Activated CD8-positive, alpha-beta memory T cell treated with anti-CD3 and anti-CD28 coated beads, Interleukin-2, amount 10 ng/mL, durations not matched to agents 7 days and 5 days (primary cell): ENCODE measurements at places on chromosomes 2 and 18.
A peak's percentile ranks its signal among the peaks of the same experiment; 100 is the strongest.

DNA sequence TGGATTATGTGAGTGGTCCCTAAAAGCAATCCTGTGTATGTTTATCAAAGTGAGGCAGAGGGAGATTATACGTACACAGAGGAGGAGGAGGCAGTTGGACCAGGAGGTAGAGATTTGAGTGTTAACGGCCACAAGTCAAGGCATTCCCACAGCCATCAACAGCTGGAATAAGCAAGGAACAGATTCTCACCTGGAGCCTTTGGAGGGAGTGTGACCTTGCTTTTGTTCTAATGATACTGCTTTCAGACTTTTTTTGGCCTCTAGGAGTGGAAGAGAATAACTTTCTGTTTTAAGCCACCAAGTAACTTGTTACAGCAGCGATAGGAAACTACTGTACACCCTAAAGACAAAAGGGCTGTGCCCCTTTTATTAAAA lies 18.1 kb downstream of the LCLAT1 start:
- no peak for DNase-seq

DNA sequence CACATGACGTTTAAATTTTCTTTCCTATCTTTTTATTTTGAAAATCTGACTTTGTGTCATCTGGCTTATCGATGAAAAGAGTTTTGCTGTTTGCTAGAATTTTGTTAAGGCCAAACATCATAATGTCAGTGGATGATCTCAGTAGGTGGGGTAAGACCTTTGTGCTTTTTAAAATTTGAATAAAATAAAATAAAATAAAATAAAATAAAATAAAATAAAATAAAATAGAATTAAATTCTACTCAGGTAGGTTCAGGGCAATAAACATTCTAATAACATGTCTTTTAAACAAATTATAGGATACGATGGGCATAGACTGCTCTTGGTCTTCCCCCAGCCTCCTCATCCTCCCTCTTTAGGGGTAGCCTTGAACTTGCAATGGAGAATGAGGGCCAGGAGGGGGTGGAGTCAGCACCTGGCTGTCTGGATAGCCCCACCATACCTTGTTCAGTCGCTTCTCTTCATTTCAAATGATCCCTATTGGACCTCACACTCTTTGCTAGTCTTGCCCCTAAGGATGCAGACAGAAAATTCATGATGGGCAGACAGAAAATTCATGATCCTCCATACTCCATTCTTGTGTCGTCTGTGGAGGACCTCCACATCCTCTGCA lies 8.1 kb downstream of the LDLRAD4 start:
- DNase-seq: no peak

GRCh38 chr2:160869411-160869810 lies 290.8 kb upstream of the TANK start:
- no peak for DNase-seq

GRCh38 chr18:36189486-36189885 lies 2.2 kb downstream of the MOCOS start:
- DNase-seq: no peak

GRCh38 chr2:204914708-204915107 lies 369.4 kb downstream of the PARD3B start:
- no peak for DNase-seq

GRCh38 chr2:240303896-240304745 lies 131.3 kb upstream of the GPC1 start:
- peak; percentile 37 for DNase-seq

GRCh38 chr2:191757208-191757607 lies 79.3 kb downstream of the NABP1 start:
- DNase-seq: no peak

DNA sequence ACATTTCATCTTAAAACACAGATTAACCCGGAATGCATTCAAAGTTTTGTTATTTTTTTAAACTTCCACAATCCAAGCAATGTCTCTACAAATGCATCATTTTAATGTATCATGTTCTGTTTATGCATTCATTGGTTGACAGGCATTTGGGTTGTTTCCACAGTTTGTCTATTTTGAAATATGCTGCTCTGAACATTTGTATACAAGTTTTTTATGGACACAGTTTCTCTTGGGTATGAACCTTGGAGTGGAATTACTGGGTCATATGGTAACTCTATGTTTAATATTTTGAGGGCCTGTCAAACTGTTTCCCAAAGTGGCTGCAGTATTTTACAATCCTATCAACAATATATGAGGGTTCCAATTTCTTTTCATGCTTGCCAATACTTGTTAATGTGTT lies 57.3 kb downstream of the GULP1 start:
- DNase-seq: no peak

DNA sequence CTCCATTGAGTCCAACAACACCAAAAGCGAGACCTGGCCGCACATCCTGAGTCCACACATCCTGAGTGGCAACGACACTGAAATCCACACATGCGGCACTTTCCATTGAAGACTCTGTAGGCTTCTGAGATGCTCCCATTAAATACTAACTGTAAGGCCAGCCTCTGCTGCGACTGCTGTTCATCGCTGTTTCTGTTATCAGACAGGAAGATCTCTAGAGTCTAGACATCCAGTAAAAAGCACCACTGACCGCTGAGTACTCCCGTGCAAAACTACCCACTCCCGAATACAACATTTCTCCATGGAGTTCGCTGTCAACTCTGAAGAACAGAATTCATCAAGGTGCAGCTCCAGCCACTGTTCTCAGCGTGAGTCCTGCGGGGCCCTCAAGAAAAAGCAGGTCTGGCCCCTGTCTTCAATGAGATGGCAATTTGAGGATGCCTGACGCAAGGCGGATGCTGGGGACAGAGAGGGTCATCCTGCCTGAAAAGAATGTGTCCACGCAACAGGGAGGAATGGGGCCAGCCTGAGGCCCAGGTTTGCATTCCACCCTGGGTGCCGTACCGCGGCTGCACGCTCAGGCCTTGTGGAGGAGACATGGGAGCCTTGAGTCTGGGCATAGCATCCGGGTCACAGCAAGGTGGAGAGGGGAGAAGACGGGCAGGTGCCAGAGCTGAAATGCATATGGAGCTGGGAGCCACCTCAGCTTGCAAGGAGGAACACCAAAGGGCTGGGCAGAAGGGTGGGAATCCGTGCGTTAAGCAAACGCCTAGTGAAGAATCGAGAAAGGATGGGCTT lies 61.9 kb downstream of the ZNF516 start:
- DNase-seq: no peak

GRCh38 chr2:199590321-199591203 lies 132.8 kb upstream of the SATB2 start:
- DNase-seq: no peak

DNA sequence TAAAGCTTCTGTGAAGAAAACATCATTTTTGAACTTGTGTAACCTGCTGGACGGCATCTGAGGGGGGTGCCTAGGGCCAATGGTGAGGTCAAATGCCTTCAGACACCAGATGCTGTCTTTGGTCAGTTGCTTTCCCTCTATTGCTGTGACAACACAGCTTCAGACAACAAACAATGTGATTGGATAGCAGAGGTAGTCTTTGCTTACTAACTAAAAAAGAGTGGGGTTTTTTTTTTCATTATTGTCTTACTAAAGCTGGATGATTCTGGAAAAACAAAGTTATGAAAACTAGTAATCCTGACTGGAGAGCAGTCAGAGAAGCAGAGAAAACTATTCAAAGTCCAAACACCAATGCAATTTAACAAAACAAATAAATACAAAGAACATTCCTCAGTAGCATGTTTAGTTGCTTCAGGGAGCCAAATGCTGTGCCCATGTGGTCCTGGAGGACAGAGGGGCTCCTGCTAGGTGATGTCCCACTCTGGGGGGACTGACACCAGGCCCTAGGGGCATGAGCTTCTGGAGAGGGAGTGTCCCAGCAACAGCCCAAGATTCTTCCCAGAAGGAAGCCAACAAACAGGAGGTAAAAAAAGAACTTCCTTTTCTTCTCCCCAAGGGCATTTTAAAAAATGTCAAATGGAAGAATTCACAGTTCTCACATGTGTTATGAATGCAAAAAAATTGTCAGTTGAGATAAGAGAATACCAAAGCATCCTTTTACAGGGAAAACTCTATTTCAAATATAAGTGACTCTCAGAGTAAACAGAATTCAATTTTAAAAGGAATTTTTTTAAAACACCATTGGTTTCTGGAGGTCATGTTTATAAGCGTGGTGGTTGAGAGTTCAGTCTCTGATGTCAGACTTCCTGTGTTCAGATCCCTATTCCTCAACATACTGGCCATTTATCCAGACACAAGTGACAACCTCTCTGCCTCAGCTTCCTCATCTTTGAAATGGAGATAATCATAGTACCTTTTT lies 181.1 kb upstream of the PGAP1 start:
- DNase-seq: no peak

- no peak for DNase-seq
Observed at GRCh38 chr2:205235434-205235833, 446.9 kb upstream of the NRP2 start.

DNA sequence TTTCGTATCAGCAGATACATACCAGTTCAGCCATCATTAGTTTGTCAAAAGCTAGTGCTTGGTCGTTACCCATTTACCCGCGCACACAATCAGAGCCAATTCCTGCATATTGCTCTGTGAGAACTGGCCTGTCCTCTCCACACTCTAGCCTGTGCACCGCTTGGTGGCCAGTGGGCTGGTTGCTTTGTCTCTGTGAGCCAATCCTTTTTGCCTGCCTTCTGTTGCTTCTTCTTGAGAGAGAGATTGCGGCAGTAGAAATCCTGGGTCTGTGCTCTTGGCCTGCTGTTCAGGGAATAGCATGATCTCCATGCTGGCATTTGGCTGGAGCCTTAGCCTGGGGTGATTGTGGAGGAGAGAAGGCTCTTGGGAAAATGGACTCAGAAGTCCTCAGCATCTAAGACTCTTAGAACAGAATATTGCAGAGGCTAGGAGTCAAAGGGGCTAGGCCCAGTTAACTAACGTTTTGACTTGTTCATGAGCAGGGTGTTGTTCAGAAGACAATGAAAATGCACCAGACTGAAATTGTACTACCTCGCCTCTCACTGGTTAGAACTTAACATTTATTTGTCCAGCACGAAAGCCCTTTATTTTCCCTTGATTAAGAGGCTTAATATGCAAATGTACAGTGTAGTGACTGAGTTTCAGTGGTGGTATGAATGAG lies 37.1 kb downstream of the MAP4K4 start:
- no peak for DNase-seq

DNA sequence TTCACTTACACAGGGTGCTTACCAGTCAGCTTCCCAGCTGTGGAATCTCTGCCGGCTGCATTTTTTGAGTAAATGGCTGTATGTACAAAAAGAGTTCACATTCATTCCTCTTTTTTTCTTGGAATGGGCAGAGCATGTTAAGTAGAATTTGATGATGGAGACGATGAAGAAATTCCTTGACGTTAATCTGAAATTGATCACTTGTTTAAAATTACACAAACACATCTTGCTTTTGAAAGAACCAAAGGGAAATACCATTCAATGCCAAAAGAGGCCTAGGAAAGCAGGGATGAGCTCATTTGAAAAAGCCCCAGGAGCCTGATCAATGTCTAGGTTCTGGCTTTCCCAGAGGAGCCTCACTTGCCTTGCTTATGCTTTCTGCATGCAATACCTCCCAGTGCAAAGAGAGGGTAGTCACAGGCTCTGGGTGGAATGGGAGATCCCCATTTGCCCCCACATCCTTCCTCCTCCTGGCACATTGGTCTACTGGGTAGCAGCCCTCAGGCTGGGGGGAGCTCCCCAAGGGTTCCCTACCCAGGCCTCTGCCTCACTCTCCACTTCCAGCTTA lies 12.3 kb upstream of the SMAD7 start:
- no peak for DNase-seq

DNA sequence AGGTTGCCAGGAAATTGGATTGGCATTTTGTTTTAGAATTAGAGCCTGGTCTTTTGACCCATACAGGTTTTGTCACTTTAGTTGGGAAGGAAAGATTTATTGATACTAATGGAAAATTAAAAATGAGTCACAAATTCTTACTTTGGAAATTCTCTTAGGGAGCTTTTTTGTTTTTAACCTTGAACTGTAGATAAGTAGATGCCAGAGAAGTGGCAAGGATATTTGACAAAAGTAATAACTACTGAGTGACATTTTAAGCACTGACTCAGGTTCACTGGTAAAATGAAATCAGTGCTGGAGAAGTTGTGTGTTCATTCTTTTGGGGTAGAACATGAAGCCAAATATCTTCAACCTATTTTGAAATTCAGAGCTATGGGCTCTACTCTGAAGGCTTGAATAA lies 56.5 kb downstream of the LDLRAD4 start:
- DNase-seq: no peak

- DNase-seq: no peak
Observed at GRCh38 chr2:113677330-113677729, 50.3 kb downstream of the RABL2A start.

DNA sequence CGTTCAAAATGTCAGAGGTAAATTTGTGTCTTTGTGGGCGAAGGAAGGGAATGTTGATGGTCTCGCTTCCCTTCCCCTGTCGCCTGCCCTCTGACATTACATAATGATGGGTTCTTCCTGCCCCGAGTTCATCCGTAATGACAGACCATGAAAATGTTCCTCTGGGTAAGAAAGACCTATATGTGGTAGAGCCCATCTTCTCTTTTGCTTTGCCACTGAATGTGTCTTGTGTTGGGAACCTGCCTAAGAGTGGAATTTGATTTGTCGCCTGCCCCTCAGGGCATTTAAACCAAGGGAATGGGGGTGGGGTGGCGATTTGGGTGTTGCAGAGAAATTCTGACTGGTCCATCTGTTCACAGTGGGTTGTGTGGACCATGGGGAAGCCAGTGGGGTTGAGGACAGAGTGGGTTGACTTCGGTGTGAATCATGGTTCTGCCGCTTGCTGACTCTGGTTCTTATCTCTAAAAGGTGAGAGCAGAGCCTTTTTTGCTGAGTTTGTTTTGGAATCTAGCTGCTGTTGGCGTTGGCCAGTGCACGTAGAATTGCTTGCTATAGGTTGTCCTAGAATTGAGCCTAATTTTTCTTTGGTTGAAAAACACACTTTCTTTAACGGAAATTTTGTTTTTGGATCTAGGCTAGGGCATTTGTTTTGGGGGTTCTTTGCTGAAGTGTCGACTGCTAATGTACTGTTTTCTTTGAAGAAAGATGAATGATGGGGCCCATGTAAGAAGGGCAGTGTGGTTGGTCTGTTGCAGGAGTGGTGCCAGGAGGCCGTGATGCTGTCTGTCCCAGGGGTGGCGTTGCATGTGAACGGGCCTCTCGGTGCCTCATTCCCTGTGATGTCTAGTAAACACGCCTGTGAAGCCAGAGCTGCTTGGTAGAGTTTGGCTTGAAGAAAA lies 1.3 kb downstream of the INPP4A start:
- peak; percentile 70 for DNase-seq
